CD4-positive, alpha-beta memory T cell (primary cell): ENCODE measurements at places on chromosomes 5 and 9.
A peak's percentile ranks its signal among the peaks of the same experiment; 100 is the strongest.

GRCh38 chr9:14935964-14936363, 25.7 kb upstream of the FREM1 start:
- DNase-seq: no peak

GRCh38 chr5:158958021-158958994, 141.4 kb downstream of the EBF1 start:
- peak; percentile 10 for DNase-seq

DNA sequence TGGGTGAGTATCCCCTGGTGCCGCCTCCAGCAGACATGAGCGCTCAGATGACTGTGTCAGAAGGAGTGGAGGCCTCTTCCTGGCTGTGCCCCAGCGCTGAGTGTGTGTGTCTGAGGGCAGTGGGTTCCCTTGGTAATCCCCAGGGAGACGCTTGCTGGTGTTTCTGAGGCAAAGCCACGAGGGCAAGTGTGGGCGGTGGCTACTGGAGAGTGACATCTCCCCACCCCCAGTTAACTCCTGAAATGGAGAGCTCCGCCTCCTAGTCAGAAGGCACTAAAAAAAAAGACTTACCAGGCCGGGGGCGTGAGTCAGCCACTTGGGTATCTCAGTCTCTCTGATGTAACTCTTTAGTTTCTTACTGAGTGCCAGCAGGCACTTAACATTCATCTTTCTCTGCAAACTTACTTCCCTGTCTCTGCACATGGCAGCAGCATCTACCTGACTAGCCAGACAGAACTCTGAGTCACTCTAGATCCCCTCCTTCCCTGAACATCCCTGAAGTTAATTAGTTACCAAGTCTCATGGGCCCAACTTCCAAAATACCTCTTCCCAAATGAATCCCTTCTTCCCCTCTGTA, 19.3 kb downstream of the ORM2 start:
- DNase-seq: peak; percentile 37

DNA sequence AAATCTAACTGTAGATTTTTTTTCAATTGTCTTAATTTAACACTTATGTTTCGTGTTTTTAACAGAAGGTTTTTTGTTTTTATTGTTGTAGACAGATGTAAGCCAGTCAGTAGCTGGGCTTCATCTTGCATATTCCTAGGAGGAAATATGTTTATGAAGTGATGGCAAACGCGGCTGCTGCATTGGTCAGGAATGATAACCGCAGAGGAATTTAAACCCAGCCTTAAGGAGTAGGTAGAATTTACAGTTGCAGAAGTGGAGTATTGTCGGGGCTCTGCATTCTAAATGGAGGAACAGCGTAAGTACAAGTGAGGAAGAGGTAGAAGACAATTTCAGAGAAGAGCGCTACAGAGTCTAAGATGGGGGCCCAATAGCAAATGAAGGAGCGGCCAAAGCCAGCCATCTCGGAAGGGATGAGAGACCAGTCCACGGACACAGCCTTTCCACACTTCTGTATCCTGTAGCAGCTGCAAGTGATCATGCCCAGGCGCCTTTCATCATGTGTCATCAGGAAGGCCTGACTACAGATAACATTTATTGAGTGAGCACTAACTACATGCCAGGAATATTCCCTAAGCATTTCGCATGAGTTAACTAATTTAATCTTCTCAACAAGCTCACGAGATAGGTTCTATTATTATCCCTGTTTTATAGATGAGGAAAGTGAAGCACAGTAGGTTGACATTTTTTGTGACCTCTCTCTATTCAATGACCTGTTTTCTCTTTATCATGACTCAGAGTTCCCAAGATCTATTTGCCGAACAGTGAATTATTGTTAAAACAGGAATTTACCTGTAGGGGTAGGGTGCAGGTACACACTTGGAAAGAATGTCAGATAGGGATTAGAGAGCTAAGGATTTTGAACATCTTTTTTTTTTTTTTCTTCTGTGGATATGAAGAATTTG, 38.1 kb downstream of the CMYA5 start:
- DNase-seq: no peak

GRCh38 chr9:93223260-93224180, 39.6 kb downstream of the WNK2 start:
- no peak for DNase-seq

DNA sequence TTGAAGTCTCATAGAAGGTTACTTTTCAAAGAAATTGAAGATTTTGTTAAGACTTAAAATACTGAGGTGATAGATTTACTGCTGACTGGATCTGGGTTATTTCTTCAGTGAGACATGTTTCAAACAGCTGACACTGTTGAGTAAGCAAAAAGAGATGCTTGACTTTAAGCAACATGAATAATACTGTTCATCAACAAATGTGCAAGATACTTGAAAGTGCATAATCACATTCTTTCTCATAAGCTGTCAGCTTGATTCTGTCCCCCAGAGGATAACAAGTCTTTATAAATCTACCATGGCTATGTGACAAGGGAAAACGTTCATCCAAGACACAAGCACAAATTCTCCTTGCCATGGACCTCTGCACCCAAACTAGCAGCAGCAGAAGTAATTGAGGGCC, 260.1 kb upstream of the CDH18 start:
- no peak for DNase-seq

- DNase-seq: no peak
Observed at GRCh38 chr9:127523312-127523851, 72.1 kb downstream of the LRSAM1 start.

GRCh38 chr5:127006744-127007143, 23.6 kb downstream of the MARCHF3 start:
- DNase-seq: no peak

DNA sequence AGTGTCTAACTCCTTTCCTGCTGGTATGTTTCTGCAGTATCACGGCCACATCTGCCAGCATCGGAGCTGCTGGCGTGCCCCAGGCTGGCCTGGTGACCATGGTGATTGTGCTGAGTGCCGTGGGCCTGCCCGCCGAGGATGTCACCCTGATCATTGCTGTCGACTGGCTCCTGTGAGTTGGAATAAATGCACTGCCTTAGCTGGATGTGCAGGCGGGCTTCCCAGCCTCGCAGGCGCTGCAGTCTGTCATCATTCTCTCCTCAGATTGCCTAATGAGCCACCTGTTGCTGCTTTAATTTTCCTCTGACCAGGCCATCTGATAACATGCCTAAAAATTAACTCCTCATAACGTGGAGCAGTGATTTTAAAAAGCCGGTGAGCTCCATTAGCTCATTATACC, 79.1 kb upstream of the PLPP6 start:
- no peak for DNase-seq

GRCh38 chr5:15783734-15784133, 283.8 kb downstream of the FBXL7 start:
- DNase-seq: no peak

DNA sequence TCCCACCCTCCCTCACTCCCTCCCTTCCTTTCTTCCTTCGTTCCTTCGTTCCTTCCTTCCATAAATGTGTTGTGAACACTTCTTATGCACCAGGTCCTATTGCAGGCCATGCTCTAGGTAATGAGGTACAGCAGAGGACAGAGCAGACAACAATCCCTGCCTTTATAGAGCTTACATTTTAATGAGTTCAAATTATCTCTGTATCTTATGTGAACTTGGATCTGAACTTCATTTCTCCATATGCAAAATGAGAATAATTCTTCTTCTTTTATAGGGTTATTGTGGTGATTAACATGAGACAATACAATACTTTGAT, 37.2 kb downstream of the SLC27A6 start:
- no peak for DNase-seq

GRCh38 chr5:10301842-10302610, 5.7 kb downstream of the CMBL start:
- no peak for DNase-seq

GRCh38 chr5:157665467-157666070, 5.8 kb upstream of the C5orf52 start:
- no peak for DNase-seq

- no peak for DNase-seq
Observed at GRCh38 chr9:136614967-136615623, 47.6 kb upstream of the EGFL7 start.

DNA sequence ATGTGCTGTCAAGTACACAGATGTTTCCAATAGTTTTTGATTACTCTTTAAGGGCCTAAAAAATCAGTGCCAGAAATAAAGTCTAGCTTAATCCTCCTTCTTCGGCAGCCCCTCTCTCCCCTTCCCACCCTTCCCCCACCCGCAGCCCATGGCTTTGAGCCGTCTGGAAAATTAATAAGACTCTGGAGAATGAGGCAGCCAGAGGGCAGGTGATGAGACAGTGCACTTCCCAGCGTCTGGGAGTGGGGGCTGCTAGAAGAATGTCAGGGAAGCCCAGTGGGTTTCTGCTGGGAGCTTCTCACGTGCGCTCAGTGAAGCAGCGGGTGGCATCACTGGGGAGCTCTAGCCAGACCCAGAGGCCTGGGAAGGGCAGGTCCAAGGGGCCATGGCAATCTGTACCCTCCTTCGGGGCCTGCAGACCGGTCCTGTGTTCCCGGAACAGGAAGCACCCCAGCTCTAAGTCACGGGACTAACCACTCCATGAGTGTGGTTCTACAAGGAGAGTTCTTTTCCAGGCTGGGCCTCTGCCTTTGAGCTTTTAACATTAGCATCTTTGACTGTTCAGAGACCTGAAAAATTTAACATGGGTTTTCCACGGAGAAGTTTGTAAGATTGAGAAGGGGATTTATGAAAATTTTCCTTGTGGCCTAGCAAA, 164.8 kb upstream of the OTULINL start:
- DNase-seq: no peak

GRCh38 chr9:77021922-77022782, 2.7 kb downstream of the FOXB2 start:
- DNase-seq: no peak

DNA sequence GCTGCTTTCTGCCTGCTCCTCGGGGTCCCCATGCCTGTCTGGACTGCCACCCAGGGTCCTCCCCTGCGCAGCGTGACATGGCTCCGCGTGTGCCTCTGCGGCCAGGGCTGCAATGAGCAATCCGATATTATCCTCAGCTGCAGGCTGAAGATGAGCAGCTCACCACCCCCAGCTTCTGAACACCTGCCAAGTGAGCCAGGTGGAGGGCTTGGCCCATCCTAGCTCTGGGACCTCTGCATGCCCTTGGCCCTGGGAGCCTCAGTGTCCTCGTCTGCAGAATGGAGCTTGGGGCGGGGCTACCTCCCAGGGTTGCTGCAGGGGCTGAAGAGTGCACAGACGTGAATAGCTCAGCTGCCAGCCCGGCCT, 4.1 kb upstream of the MYMK start:
- DNase-seq: no peak

GRCh38 chr9:14158136-14158813, 155.7 kb downstream of the NFIB start:
- DNase-seq: no peak
